ENCODE measurements at places on chromosomes 7 and 10.

GRCh38 chr10:126432507-126432906, 44.2 kb upstream of the ADAM12 start:
- no peak for DNase-seq

DNA sequence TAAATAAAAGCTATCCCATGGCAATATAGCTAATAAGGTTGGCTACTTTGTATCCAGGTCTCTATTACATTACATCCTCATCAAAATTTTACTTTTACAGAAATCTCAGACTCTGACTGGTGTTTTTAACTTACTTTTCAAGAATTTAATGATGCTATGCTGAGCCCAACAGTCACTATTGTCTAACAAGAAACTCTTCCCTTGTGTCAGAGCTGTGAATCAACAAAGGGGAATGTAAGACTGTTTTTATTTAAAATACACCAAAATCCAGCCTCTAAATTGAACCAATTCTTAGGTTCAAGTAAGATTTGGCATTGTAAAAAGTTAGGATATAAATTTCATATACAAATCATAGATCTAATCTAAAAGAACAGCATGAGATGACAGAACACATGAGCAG, 7.0 kb downstream of the RTKN2 start:
- DNase-seq: no peak

DNA sequence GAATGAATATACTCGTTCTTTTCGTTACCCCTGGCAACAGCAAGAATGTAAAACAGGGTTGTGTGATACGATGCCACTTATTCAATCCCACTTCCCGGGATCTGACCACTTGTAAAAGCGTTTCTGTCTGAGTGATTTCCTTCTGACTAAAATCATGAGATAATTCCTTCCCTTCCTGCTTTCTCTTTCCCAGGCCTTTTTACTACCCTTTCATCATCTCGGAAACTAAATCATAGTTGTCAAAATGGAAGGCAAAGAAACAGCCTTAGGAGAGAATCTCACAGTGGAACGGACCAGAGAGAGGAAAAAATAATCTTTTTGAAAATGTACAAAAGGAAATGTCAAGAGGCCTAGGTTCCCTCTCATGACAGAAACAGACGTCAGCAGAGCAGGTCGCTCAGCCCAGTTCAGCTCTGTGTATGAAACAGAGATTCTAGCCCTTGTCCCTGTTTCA, 29.8 kb downstream of the DIP2C start:
- no peak for DNase-seq

GRCh38 chr7:18400726-18401125, 94.8 kb upstream of the HDAC9 start:
- no peak for DNase-seq

- DNase-seq: no peak
Observed at GRCh38 chr10:102418622-102419268, at the start of gene PSD. TSS of gene PSD (minus strand) at chr10:102418785. CDS start at chr10:102417038, 1,747 bp downstream.
